ENCODE measurements at places on chromosomes 6 and 20.

DNA sequence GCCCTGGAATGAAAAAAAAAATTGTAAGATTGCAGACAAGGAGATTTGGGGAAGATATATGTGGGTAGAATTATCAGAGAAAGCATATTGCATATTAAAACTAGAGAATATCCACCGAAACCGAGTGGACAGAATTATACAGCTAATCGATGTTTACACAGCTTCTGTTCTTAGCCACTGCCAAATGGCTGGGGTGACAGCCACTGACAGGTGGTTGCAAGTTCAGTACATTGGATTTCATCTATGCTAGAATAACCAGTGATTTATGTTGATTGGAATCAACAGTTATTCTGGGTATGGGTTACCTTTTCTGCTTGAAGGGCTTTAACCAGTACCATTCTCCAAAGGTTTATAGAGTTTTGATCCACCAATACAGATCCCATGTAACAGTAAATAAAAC lies 48.4 kb upstream of the THEMIS start:
- DNase-seq: no peak

DNA sequence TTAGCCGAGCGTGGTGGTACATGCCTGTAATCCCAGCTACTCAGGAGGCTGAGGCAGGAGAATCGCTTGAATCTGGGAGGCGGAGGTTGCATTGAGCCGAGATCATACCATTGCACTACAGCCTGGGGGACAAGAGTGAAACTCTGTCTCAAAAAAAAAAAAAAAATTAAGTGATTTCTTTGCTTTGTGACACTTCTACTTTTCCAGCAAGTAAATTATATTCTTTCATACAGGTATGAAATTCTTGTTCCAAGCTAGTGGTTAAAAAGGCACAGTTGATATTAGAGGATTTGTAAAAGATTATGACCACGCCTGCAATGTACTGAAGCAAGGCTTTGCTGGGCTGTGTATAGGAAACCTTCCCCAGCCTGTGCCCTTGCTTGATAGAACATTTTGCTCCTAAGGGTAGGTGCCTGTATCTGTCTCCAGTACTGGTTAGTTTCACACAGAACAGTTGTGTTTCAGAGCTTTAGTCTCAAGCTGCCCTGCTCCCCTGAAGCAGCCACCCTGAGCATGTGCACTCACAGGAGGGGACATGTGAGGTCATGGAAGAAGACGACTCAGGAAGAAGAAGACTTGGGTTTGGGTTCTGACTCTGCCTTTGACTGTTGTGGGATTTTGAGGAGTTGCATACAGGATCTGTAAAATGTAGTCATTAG lies 10.2 kb downstream of the PTPN1 start:
- DNase-seq: no peak

DNA sequence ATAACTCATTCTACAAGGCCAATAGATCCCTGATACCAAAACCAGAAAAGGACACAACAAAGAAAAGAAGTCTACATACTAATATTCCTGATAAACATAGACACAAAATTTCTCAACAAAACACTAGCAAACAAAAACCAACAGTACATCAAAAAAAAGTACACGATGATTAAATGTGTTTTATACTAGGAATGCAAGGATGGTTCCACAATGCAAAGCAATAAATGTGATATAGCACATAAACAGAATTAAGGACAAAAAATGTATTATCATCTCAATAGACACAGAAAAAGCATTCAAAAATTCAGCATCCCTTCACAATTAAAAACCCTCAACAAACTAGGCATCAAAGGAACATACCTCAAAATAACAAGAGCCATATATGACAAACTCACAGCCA lies 23.2 kb downstream of the TREM1 start:
- no peak for DNase-seq

- no peak for DNase-seq
Observed at GRCh38 chr6:165890404-165890735, 227.3 kb upstream of the PDE10A start.

DNA sequence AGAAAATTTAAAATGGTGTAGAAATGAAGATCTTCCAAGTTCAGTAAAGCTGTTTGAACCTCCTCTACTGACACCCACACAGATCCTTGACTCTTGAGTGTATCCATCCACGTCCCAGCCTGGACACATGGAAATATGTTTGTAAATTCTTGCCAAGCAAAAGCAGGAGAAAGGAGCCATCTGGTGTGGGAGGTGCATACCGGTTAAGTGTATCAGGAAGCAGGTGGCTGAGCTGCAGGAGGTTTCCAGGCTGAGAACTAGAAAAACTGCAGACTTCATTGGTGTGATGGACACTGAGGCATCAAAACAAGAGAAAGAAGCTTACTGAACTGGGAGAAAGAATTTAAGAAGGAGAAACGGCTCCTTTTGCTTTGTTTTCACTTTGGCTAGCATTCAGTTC lies 229.9 kb upstream of the GRIK2 start:
- no peak for DNase-seq

DNA sequence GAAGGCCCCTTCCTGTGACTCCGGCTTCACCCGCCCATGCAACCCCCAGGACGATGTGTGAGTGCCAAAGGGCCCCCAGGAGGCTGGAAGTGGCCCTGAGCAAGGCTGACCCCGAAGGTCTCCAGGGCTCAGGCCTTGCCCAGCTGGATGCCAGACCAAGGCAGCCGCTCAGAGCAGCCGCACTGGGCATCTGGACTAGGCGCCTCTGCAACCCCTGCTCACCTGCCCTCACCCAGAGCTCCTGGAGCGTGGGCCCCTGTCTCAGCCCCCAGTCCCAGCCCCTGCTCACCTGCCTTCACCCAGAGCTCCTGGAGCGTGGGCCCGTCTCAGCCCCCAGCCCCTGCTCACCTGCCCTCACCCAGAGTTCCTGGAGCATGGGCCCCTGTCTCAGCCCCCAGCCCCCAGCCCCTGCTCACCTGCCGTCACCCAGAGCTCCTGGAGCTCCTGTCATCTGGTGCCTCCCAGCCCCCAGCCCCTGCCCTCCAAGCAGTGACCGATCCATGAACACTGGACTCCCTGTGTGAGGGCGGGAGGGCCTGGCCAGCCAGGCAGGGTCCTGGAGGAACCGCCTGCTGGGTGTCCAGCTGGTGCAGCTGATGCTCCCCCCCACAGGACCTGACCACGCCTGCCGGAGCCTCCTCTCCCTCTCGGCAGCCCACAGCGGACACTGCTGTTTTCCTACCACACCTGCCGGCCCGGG lies 1.1 kb downstream of the SRMS start:
- no peak for DNase-seq

GRCh38 chr6:105372142-105372848 lies 30.6 kb downstream of the PREP start:
- no peak for DNase-seq

GRCh38 chr6:84243240-84243639 lies 15.8 kb upstream of the CEP162 start:
- no peak for DNase-seq

Data from substantia nigra (tissue), 51 donors.